GM19239 (cell line): ENCODE measurements at places on chromosomes 1 and 21.
A peak's percentile ranks its signal among the peaks of the same experiment; 100 is the strongest.

GRCh38 chr1:39129514-39129913 lies 75.0 kb upstream of the MACF1 start:
- DNase-seq, result no peak

DNA sequence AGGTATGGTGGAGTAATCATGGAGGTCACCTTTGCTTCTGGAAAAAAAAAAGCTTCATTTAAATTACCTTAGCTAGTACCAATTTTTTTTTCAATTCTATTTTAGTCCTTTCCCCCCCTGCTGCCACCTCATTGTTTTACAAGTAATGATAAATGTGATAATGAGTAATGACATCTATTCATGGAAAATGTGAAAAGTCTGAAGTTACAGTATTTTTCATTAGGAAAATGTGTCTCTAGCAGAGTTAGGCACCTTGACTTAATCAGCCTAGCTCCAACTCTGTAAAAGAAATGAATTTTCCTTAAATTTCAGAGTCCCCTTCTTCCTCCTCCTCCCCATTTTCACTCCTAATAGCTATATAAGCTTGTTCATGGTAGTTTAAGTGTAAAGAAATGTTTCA lies 204.9 kb upstream of the USP25 start:
- DNase-seq, result no peak

- DNase-seq, result no peak
Observed at GRCh38 chr21:26093122-26093521, 77.4 kb downstream of the APP start.

GRCh38 chr1:36691374-36691773 lies 208.7 kb upstream of the CSF3R start:
- no peak for DNase-seq

DNA sequence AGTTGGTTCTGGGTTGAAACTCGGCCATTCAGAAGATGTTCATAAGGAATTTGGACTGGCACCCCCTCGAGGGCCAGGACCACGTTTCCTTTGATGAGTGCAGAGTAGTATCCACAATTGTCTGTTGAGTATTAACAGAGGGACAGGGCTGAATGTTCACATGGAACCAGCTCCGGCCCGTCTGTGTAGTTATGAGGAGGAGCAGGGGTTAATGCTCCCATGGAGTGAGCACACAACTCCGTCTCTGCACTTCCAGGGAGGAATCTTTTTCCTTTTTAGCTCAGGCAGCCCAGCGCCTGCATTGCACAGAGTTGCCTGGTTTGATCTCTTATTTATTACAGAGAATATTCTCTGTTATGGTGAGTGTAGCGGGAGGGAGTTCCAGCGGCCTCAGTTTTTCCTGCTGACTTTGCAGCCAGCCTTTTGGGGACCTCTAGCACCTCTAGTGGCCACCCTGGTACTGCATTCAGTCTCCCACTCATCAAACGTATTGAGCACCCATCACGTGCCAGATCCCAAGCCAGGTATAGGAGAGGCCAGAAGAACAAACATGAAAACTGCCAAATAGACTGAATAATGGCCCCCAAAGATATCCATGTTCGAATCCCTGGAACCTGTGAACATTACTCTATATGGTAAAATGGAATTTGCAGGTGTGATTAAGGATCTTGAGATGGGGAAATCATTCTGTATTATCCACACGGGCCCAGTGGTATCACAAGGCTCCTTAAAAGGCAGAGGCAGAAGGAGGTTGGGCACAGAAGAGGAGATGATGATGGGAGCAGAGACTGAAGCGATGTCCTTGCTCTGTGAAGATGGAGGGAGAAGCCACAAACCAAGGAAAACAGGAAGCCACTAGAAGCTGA lies 167.7 kb upstream of the CSF3R start:
- DNase-seq, result peak; percentile 50

DNA sequence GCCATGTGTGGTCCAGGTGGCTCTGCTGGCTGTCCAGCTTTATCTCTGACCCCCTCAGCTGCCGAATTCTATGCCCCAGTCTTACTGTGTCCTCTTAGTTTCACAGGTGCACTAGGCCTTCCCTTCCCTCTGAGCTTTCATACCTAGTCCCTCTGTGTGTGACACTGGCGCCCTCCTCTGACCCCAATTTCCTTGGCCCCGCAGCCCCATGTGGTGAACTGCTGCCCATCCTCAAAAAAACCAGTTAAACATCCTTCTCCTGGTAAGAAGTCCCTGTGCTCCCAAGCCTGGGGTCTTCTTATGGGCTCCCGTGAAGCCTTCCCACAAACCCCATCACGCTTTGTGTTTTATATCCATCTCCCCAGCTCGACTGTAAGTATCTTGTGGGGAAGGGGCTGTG lies 93.9 kb upstream of the TSPAN2 start:
- no peak for DNase-seq

DNA sequence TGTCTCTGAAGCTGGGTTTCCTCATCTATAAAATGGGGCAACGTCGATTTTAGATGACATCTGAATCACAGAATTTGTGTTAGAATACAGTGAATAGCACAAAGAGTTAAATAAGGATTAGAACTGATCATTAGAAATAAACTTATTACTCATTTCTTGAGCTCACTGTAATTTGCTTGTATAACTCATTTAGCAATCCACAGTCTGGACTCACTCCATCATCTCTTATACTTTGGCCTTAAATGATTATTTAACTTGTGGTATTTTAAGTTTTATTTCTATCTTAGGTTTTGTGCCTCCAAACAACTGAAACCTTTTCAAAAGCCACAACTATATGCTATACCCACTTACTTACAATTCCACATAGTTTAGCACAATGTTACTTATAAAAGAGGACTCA lies 128.0 kb downstream of the CDC42BPA start:
- no peak for DNase-seq

GRCh38 chr1:43008115-43009060 lies 49.7 kb upstream of the SLC2A1 start:
- no peak for DNase-seq

DNA sequence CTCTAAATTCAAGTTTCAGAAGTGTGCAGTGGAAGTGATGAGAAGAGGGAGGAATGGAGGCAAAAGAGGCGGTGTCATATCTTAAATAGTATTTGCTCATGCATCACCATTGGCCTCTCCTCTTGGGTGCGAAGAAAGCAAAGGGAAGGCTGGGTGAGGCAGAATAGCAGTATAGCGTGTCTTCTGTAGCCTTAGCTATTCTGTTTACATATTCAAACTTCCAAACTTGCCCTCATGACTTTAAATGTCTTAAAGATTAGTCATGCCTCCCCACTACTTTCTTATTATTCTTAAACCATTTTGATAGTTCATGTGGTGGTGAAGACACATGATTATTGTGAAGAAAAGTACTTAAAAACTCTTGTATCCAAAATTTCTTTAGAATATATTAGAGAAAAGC lies 104.6 kb upstream of the TENT5C start:
- DNase-seq, result no peak

DNA sequence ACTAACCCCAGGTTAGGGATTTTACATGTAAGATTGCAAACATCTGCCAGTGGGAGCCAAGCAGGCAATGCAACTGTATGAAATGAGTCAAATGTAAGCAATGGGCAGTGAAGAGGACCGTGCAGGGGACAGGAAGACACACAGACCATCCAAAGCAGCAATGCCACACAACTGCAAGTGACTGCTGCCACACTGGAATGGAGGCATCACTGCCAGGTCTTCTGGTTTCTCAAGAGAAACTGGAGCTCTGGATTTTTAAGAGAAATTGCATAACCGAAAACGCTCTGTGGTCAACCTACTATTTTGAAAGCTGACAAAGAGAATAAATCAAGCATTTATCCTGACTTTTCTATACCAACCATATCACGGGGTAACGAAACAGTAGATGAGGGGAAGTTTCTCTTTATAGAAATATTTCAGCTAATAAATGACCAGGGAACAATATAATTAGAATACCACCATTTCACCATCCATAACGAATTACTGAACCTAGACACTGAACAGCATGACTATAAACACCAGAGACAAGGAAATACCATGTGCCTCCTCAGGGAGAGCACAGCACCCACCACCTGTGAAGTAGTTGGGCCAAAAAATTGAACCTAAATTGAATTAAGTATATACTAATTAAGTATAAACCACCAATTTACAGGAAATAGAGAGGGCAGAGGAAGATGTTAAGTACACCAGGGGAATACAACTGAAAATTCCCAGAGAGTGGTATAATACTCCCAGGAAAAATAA lies 4.4 kb downstream of the AK2 start:
- no peak for DNase-seq

- no peak for DNase-seq
Observed at GRCh38 chr1:117077267-117077666, 17.1 kb downstream of the TTF2 start.

GRCh38 chr1:43270421-43271095 lies 775 bp downstream of the TMEM125 start:
- no peak for DNase-seq

DNA sequence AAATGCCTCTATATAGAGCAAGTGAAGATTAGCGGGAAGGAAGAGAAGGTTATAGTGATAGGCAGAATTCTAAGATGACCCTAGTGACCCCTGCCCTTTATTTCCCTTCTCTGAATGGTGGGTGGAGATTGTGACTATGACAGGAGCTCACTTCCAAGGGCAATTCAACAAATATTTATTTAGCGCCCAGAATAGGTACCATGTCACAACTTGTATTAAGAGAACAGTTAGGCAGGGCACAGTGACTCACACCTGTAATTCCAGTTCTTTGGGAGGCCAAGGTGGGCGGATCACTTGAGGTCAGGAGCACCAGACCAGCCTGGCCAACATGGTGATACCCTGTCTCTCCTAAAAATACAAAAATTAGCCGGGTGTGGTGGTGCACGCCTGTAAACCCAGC lies 236.0 kb upstream of the POGK start:
- no peak for DNase-seq

GRCh38 chr1:7298145-7298544 lies 473.0 kb upstream of the VAMP3 start:
- no peak for DNase-seq

DNA sequence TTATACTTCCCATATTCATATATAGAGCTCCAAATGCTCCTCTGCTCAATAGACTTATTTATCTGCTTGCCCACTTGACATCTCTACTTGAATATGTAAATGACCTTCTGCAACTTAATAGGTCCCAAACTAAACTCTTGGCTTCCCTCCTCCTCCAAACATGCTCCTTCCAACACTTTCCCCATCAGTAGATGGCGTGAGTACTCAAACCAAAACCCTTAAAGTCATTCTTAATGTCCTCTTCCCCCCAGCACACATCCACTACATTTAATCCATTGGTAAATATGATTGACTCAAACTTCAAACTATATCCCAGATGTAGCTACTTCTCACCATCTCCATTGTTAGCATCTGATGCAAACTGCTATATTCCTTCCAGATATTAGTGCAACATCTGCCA lies 48.5 kb upstream of the PBX1 start:
- DNase-seq, result no peak

GRCh38 chr1:159040893-159041724 lies 31.4 kb downstream of the IFI16 start:
- no peak for DNase-seq

- no peak for DNase-seq
Observed at GRCh38 chr21:33395891-33396331, 7.3 kb upstream of the IFNGR2 start.

DNA sequence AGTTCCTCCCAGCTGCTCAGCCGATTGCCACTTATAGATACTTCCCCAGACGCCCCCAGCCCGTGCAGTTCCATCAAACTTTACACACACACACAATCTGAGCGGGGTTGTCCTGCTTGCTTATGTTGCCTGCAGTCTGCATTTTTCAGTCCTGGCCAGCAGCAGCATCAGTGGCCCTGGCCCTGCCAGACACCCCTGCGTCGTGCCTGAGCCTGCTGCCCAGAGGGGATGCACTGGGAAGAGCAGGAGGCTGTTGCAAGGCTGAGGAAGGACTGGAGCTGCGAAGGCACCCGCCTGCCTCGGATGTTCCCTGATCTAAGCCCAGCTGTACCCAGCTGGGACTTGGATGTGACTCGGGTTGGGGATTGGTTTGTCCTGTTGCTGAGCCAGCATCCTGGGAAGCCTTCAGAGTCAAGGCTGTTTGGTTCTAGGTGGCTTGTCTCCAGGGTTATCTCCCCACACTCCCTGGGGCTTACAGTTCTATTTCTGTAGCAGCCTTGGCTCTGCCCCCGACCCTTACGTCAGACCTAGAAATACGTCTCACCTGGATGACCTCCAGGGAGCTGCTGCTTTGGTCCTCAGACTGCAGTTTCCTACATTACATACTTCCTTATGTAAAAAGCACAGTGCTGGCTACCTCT lies 42.3 kb downstream of the MAN1C1 start:
- no peak for DNase-seq

- DNase-seq, result peak; percentile 33
Observed at GRCh38 chr21:43957611-43958362, 54.3 kb upstream of the TRAPPC10 start.

GRCh38 chr1:203354246-203354645 lies 3.3 kb upstream of the FMOD start:
- no peak for DNase-seq

DNA sequence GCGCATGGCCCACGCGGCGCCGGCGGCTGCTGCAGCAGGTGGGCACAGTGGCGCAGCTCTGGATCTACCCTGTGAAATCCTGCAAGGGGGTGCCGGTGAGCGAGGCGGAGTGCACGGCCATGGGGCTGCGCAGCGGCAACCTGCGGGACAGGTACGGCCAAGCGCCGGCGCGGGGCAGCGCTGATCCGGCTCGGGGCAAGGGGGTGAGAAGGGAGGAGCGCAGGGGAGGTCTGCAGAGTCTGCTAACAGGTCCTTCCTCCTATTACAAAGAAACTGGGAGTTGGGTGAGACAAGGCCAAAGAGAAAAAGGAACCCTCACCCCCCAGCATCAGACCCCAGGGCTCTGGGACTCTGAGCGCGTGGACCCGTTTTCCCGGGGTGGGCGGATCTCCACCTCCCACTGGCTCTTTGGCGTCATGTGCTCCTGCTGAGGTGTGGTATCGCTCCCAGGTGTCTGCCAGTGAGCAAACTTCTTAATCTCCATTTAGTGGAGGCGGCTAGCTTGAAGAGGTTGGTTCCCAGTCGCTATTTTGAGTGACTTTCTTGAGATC lies 431 bp downstream of the MTARC1 start:
- no peak for DNase-seq

- no peak for DNase-seq
Observed at GRCh38 chr1:22861764-22862440, 110.8 kb downstream of the LACTBL1 start.

- DNase-seq, result no peak
Observed at GRCh38 chr1:8463144-8463927, 145.4 kb downstream of the SLC45A1 start.
